ENCODE measurements at places on chromosomes 7 and 10.

- DNase-seq = no peak
These were observed 1396.5 kb upstream of the CELF2 start for GRCh38 chr10:9621216-9621615.

DNA sequence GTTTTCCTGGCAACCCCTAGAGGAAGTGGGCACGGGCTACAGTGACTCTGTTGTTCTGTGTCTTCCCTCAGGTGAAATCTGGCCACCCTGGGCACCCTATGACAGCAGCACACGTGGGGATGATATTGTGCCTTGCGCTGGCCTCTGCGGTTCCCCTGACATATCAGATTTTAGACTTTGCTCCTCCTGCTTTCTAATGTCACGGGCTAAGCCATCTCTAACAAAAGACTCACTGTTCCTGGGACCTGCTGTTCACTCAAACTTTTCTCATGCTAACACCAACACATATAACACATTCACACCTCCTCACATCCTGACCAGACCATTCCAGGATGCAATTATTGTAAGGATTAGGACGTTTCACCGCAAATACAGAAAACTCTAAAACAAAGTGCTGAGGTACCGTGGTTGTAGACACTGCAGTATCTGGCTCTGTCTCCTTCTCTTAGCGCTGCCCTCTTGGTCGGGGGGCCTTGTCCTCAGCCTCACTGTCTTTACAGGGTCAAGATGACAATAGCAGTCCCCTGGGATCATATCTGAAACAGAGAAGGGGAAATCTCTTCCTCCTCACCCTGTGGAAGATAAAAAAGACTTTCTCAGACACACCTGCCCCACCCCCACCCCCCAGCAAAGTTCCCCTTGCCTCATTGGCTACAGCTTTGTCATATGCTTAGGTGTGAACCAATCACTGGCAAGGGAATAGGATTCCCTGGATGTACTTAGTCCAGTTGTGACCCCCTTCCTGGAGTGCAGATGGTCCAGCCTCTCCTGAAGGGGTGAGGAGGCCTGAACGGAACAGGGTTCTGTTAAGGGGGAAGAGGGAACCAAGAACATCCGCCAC lies 14.1 kb downstream of the CHN2 start:
- no peak for DNase-seq

DNA sequence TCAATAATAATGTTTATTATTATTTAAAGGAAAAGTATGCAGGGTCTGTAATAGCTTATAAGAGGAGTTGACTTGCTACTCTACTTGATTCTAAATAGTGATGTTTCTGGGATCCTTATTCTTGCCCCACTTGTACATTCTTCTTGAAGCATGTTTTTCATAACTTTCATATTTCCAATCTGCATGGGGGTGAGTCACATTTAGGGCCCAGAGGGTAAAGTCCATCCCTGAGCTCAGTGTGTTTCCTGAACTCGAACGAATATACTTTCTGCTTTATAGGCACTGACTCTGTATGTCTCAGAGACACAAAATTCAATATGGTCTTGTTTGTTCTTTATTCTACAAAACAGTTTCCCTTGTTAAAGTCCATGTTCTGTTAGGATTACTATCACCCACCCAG lies 61.0 kb upstream of the SMIM30 start:
- DNase-seq = no peak

- DNase-seq = no peak
These were observed 273.6 kb upstream of the PODXL start for GRCh38 chr7:131829947-131830558.

DNA sequence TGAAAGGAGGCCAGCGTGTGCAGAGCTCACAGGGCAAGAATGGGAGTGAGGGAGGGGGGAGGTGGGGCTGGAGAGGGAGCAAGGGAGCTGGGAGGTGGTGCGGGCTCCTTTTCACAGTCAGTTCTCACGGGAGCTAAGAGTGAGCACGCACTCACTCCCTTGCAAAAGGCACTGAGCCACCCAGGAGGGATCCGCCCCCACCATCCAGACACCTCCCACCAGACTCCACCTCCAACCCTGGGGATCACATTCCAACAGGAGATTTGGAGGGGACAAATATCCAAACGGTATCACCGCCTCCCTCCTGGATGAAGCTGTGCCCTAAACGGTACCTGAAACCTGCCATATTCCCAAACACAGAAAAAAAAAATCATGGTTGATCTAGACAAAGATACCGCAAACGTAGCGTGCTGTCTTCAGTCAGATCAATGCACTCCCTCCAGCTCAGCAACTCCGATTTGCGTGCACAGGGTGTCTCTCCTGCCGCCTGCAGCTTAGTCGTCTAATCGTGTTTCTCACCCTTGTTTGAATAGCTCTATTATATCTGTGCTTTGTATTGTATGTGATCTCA lies 20.3 kb upstream of the PRKAG2 start:
- DNase-seq = no peak

DNA sequence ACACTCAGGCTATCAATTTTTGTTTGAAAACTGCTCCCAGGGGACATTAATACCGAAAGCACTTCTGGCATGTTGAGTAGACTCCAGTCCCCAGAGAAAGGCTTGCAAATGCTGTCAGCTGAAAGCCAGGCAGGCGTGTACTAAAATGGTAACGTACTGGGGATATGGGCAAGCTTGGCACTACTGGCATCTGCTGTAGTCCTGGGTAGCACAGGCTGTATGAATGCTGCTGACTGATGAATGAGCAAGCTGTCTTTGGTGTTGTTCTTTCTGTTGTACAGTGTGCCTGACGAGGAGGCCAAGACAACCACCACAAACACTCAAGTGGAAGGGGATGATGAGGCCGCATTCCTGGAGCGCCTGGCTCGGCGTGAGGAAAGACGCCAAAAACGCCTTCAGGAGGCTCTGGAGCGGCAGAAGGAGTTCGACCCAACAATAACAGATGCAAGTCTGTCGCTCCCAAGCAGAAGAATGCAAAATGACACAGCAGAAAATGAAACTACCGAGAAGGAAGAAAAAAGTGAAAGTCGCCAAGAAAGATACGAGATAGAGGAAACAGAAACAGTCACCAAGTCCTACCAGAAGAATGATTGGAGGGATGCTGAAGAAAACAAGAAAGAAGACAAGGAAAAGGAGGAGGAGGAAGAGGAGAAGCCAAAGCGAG lies 53.5 kb upstream of the AGBL3 start:
- no peak for DNase-seq

- no peak for DNase-seq
These were observed 10.3 kb upstream of the STK17A start for GRCh38 chr7:43572516-43573049.

GRCh38 chr10:112750427-112751167 lies 199.4 kb upstream of the TCF7L2 start:
- DNase-seq = no peak

- DNase-seq = no peak
These were observed 23.6 kb downstream of the CFAP46 start for GRCh38 chr10:132918617-132919373.

GRCh38 chr7:157689269-157690057 lies 352.7 kb downstream of the DNAJB6 start:
- no peak for DNase-seq

DNA sequence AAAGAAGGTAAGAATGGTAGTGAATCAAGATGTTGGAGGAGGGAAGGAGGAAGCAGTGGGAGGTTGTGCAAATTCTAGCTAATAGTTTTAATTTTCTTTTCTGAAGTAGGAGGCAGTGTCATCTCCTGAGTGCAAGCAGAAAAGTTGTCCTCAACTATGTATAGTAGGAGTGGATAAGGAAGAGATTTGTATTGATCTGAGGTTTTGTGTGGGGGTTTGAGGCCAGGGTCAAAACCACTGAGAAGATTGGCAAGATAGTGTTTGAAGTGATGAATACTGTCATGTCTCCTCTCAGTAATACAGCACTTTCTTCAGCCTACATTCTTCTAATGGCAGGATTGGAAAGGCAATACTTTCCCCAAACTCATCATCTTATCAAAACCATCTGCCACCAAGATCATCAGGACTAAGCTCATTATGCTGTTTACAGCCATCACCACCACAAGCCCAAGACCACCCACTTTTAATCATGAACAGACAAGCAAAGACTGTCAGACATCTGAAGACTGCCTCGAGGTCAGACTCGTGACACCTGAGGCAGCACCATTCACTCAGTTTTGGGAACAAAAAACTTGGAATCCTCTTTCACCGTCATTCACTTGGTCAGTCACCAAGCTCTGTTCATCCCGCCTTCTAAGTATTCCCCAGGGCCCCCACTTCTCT lies 1.5 kb upstream of the MIOS start:
- no peak for DNase-seq

- DNase-seq = no peak
These were observed 1209.8 kb downstream of the REEP3 start for GRCh38 chr10:64731016-64731415.

DNA sequence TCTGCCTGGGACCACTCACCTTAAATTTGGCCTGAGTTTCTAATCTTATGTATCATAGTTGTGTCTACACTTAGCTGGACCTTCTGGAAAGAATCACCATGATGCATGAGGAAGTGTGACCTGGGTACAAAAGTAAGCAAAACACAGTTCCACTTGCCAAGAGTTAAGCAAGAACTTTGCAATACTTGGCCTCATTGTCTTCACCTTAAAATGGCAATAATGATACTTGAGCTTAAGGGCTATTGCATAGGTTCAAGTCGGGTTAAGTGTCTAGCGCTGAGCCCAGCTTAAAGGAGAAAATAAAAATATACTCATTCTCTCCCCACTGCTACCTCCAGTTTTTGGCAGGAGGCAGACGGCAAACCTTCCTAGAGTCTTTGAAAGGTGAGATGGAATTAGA lies 133.9 kb upstream of the BMPER start:
- no peak for DNase-seq

GRCh38 chr10:22338931-22339330 lies 6.4 kb upstream of the SPAG6 start:
- DNase-seq = no peak

GRCh38 chr7:4962872-4963775 lies 4.1 kb upstream of the MMD2 start:
- no peak for DNase-seq

DNA sequence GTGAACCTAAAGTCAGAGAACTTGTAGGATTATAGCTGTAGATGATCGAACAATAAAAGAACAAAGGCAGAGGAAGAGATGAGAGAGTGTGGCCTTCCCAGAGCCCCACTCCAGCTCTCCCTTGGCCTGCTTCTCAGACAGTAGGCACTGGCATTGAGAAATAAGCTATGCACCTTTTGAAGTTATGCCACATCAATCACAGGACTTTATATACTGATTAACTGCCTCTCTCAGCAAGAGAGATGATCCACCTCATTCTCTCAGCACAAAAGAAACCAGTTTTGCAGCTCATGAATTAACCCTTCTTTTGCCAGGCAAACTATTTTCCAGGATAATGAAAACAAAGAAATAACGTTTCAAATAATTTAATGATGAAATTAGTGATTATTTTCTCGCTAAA lies 22.0 kb upstream of the CTTNBP2 start:
- no peak for DNase-seq

DNA sequence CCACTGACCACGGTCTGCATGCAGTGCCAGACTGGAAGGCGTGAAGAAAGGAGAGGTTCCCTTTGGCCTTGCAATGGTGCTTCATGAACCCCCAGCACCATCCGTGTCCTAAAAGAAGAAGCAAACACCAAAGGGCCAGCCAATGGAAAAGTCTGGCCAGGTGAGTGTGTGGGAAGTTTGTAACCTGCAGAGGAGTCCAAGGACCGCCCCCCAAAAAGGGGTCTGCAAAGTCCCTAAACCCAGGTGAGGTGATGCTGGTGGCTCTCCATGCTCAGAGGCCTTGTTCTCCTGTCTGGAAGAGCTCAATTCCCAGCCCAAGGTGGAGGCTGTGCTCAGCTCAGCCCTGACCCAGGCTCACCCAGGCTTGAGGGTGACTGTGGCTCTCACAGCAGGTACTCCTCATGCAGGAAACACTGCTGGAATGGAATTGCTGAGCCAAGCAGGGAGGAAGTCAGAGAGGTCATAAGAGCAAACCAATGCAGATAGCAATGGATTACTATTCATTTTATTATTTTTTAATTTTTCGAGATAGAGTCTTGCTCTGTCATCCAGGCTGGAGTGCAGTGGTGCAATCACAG lies 52.4 kb upstream of the NANOS1 start:
- no peak for DNase-seq

DNA sequence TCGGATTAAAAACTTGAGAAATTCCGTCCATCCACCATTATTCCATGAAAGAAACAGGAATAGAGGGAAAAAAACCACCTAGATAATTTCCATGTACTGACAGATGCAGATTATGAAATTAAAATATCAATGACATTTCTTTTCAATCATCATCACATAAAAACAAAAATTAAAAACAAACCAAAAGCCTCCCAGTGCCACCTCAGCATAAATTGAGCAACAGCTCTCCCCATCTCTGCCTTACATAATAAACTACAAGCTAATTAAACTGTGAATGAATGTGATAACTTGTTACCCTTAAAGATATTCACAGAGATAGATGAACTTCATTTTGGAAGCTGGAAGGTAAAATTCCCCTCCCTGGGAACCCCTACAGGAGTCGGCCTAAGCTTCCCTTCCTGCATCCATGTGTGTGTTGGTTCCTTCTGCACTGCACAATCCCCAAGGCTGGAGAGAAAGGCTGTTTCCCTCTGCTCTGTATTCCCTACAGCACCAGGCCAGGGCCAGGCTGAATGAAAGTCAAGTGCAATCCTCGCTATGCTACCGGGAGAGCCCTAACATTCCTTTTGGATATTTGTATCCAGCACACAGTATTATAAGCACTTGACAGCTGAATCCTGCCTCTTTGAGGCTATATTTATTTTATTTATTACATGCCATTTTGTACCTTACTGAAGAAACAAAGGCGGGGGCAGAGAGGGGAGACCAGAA lies 8.1 kb downstream of the CCDC6 start:
- no peak for DNase-seq

DNA sequence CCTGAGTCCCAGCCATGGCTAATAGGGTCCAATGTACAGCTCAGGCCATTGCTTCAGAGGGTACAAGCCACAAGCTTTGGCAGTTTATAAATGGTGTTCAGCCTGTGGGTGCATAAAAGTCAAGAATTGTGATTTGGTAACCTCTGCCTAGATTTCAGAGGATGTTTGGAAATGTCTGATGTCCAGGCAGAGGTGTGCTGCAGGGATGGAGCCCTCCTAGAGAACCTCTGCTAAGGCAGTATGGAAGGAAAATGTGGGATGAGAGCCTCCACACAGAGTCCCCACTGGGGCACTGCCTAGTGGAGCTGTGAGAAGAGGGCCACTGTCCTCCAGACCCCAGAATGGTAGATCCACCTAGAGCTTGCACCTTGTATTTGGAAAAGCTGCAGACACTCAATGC lies 779.9 kb downstream of the GRM8 start:
- DNase-seq = no peak

DNA sequence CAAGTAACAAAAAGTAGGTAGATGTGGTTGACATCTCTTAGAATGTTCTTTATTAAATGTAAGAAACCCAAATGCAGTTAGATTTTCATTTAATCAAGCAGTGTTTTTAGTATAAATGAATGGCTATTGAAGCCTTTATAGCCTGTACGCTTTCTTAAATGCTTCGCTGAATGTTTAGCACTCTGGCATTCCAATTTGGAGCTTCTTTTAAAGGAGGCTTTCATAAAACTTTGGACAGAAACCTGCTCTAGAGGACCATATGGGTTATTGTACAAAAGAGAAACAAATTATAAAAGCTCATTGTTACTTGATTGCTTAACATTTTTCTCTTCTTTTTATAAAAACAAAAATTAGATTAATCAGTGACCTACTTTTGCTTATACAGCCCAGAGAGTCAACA lies 59.5 kb downstream of the KCND2 start:
- no peak for DNase-seq

- DNase-seq = peak; percentile 20
These were observed 567.5 kb downstream of the DNAJB6 start for GRCh38 chr7:157904211-157904865.
